Ovary (tissue), 10 donors: ENCODE measurements at places on chromosomes 6 and 20. TPM values are rescaled to one million over a fixed set of nuclear protein-coding genes. Genes with fewer than 3 reads are reported as not detected.

The PACRG gene
- polyA plus RNA-seq = 4.5 TPM

The RBBP9 gene
- 6.9 TPM for polyA plus RNA-seq

The WFDC10B gene
- polyA plus RNA-seq = not detected

The ANGPT4 gene
- 3.7 TPM for polyA plus RNA-seq

The RCAN2 gene
- polyA plus RNA-seq = 25.6 TPM

The CTSZ gene
- polyA plus RNA-seq = 88.8 TPM

The PM20D2 gene
- polyA plus RNA-seq = 19.5 TPM

GRCh38 chr6:84271061-84271716, 43.7 kb upstream of the CEP162 start:
- H3K4me3 ChIP-seq = no peak overlapping the region
- no peaks in the 10 kb centered on the region for H3K4me1 ChIP-seq
- H3K27ac ChIP-seq = no peak overlapping the region
- H3K36me3 ChIP-seq = no peaks in the 10 kb centered on the region

GRCh38 chr6:169564453-169565240, 137.2 kb downstream of the WDR27 start:
- H3K27ac ChIP-seq = no peak overlapping the region
- H3K4me1 ChIP-seq = no peaks in the 10 kb centered on the region
- no peak overlapping the region for H3K4me3 ChIP-seq
- no peaks in the 10 kb centered on the region for H3K27me3 ChIP-seq
- no peaks in the 10 kb centered on the region for H3K36me3 ChIP-seq
- DNase-seq = no peak

DNA sequence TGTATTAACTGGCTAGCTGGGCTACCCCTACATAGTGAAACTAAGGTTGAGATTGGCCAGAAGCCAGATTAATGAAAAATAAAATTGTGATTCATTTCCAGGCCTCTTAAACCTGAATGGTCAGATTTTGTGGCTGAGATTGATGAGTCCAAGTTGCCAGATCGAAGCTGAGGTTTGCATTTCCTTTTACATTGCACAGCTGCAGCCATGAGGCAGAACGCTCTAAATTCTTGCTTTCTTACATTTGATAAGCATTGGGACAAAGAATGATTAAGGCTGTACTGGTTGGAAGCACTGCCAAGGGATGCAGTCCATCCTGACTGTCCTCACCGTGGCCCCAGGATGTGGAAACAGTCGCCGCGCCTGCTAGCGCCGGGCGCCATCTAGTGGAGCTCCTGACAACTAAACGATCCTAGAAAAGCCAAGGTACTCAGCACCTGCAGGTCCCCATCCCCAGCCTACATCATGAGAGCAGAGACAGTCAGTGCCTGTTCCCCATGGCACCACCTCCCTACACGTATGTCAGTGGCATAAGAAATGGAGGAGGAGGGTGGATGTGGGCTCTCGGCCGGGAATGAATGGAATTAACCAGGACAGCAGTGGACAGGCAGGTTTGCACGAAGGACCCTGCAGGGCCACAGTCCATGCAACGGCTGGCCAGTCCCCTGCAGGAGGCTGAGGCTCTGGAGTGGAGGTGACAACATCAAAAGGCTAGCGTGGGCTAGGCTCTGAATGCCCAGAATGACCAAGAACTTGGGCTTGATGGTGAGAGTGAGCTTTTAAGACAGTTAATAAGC, 19.0 kb downstream of the PXDC1 start:
- H3K4me3 ChIP-seq = no peak overlapping the region
- H3K27ac ChIP-seq = no peak overlapping the region
- peak; percentile 77 for DNase-seq
- H3K27me3 ChIP-seq = no peaks in the 10 kb centered on the region
- no peaks in the 10 kb centered on the region for H3K36me3 ChIP-seq

DNA sequence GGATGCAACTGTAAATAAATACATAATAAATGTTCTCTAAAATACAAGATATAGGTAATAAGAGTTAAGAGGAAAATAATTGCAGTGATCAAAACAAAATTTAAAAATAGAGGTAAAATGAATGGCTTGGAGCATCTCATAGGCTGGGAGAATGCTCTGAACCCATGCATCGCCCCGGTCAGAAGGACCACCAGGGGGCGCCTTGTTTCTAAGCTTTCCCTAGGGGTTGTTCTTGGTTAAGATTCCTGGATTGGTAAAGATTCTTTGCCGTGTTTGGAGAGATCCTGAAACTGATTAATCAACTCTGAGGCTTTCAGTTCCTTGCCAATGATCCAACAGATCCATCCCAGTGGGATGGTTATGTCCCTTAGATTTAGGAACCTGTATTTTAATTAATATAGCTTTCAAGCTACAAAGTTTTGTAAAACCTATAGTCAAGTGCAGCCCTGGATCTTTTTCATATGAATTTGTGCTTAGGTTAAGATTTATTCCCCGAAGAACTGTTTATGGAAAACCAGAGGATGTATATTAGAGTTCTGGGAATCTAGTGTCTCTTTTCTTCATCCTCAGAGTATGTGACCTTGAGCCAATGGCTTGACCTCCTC, 45.3 kb upstream of the PRELID3B start:
- no peak overlapping the region for H3K4me3 ChIP-seq
- DNase-seq = peak; percentile 15
- H3K4me1 ChIP-seq = no peaks in the 10 kb centered on the region
- H3K36me3 ChIP-seq = no peaks in the 10 kb centered on the region
- H3K27ac ChIP-seq = no peak overlapping the region

DNA sequence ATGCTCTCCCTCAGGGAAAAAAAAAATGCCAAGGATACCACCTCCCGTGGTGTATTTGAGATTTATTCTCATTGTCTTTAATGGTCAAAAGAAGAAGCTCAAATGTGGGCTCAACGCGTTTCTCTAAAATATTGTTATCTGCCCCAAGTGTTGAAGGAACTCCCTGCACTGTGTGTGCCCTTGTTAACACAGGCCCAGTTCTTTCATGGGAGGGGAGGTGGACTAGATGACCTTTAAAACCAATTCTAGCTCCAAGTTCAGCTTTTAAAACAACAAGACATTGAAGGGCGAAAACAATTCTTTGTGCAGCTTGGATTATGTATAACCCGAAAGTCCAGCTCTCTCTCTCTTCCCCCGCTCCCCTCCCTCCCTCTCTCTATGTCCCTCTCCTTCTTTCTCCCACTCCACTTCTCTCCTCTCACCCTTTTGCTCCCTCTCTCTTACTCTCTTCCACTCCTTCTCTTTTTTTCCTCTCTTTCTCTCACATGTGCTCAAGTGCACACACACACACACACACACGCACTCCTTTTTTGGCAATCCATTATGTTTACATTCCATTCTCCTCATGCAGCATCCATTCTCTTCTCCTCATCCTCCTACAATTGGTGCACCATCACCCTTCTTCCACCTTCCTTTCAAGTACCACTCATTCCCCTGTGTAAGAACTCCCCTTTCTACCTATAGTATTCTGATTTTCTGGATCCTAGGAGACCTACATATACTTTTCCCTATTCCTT, 8.5 kb downstream of the HLA-DMB start:
- H3K36me3 ChIP-seq = no peaks in the 10 kb centered on the region
- H3K27ac ChIP-seq = no peak overlapping the region
- no peaks in the 10 kb centered on the region for H3K27me3 ChIP-seq
- no peaks in the 10 kb centered on the region for H3K4me1 ChIP-seq
- no peak for DNase-seq

GRCh38 chr6:52937908-52938307, 28.4 kb upstream of the GSTA3 start:
- H3K36me3 ChIP-seq = no peaks in the 10 kb centered on the region
- no peak for DNase-seq

GRCh38 chr6:71289039-71289801, 609 bp downstream of the OGFRL1 start:
- peak; percentile 59 for DNase-seq
- peak overlapping the region; percentile 70 for H3K27ac ChIP-seq
- H3K4me1 ChIP-seq = peaks cover 5% of the 10 kb centered on the region

DNA sequence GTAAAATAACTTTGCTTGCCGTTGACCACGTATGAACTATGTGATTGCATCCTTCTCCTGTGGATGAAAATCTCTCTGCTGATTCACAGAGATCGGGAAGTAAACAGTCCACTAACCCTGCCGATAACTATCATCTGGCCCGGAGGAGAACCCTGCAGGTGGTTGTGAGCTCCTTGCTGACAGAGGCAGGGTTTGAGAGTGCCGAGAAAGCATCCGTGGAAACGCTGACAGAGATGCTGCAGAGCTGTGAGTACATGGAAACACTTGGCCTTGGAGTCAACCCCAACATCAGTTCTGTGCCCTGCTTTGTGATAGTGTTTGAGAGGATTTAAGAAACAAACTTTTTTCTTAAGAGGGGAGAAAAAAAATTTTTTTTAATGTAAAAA, 937 bp downstream of the TAF8 start:
- no peak for DNase-seq
- H3K4me1 ChIP-seq = peaks cover 7% of the 10 kb centered on the region
- no peaks in the 10 kb centered on the region for H3K36me3 ChIP-seq
- no peak overlapping the region for H3K27ac ChIP-seq
- H3K27me3 ChIP-seq = no peaks in the 10 kb centered on the region
- peak overlapping the region; percentile 73 for H3K4me3 ChIP-seq

DNA sequence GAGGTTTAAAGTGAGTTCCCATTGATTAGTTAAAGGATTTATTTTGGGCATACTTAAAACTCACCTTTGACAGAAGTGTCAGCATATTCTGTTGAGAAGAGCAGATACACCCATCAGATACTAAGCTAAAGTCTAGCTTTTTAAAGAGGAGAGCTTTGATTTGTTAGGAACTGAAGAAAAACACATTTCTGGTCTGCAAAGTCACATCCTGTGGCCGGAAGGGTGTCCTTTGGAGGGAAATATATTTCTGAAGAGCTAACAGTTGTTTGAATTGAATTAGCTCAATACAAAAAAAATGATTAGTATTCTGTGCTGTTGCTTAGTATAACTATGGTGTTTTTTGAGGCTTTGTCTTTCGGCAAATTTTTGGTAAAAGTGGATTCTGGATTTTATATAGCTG, 302.7 kb downstream of the RFPL4B start:
- H3K36me3 ChIP-seq = no peaks in the 10 kb centered on the region
- H3K27ac ChIP-seq = no peak overlapping the region
- H3K4me3 ChIP-seq = no peak overlapping the region
- H3K4me1 ChIP-seq = peaks cover 2% of the 10 kb centered on the region
- no peaks in the 10 kb centered on the region for H3K27me3 ChIP-seq
- DNase-seq = no peak

DNA sequence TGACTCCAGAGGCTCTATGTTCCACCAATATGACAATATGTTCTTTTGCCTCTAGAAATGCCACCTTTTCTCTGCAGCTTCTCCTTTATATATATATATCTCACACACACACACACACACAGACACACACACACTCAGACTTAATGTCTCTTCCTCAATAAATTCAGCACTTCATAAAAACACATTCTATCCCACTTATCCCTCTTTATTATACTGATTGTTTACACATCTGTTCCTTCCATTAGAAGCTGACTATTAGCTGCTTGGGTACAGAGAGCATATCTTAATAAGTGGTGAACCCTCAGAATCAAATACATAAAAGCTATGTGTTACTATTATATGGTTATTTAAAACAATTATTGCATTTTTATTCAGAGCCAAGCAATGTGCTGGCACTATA, 23.3 kb downstream of the NRSN1 start:
- no peak for DNase-seq
- no peak overlapping the region for H3K27ac ChIP-seq
- no peak overlapping the region for H3K4me3 ChIP-seq
- H3K27me3 ChIP-seq = no peaks in the 10 kb centered on the region
- H3K36me3 ChIP-seq = no peaks in the 10 kb centered on the region

DNA sequence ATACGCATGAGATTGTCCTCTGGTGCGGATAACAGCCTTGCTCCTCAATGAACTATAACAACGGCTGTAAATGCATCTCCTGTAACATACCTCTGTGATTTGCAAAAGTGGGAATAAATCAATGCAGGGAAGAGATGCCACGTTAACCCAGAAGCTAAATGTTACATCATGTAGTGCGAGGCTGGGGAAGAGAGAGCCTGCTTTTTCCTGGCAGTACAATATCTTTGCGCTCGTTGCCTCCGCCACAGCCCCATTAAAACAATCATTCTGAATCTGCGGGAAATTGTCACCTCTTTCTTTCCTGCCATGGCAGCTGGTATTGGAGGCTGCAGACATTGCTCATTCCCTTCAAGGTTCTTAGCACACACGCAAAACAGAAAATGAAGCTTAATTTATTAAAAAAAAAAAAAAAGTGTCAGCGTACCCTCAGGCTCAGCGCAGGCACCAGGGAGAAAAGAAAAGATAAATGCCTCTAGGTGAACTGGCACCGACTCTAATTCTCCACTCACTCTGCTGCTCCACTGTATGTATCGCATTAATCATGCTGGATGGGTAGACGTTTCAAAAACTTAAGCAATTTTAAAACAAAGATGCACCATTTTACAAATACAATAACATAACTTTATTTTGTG, 70.2 kb upstream of the TFB1M start:
- H3K36me3 ChIP-seq = no peaks in the 10 kb centered on the region
- H3K27ac ChIP-seq = no peak overlapping the region
- no peaks in the 10 kb centered on the region for H3K4me1 ChIP-seq
- H3K4me3 ChIP-seq = no peak overlapping the region
- H3K27me3 ChIP-seq = no peaks in the 10 kb centered on the region

GRCh38 chr20:1505361-1505760, 14.1 kb upstream of the SIRPB2 start:
- no peak overlapping the region for H3K27ac ChIP-seq
- no peak for DNase-seq
- H3K4me1 ChIP-seq = no peaks in the 10 kb centered on the region
- no peaks in the 10 kb centered on the region for H3K27me3 ChIP-seq

- H3K4me3 ChIP-seq = no peak overlapping the region
- no peaks in the 10 kb centered on the region for H3K27me3 ChIP-seq
- DNase-seq = no peak
- no peak overlapping the region for H3K27ac ChIP-seq
Observed at GRCh38 chr20:64131406-64131805, 24.0 kb upstream of the NPBWR2 start.

- no peaks in the 10 kb centered on the region for H3K27me3 ChIP-seq
- H3K4me3 ChIP-seq = peak overlapping the region; percentile 73
- peak; percentile 80 for DNase-seq
- peaks cover 3% of the 10 kb centered on the region for H3K4me1 ChIP-seq
Observed at GRCh38 chr6:144286503-144287393, 1.6 kb downstream of the UTRN start.
